CD4-positive, alpha-beta memory T cell (primary cell): ENCODE measurements at places on chromosomes 4 and X.

DNA sequence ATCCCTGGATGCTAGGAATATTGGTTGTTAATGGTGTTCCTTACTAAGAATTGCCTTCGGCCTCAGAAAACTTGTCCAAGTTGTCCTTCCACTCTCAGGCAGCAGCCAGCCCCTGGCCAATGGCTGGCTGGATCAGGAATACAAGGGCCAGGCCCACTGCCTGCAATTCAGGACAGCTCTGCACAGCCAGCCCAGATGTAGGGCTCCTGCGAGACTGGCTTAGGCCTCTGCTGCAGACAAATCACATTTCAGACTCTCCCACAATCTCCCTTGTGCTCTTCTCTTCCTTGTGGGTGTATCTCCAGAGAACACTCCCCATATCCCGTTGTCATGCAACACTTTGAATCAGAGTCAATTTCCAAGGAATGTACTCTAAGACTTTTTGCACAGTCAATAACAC lies 747.6 kb upstream of the FTHL17 start:
- no peak for DNase-seq

DNA sequence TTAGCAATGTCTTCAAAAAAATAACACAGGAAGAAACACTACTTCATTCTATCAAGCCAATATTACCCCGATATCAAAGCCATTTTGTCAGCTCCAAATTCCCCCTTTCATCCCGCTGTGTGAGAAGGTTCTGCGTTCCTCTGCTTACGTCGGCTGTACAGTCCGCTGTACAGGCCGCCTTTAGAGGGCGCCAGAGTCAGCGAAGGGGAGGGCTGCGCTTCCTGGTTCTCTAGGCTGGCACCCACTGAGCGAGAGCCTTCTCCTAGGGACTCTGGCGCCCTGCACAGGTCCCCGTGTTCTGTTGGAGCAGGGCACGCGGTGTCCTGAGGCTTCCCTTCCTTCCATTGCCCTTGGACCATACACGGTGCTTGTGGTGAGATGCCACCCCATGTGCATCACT lies 25.3 kb upstream of the CT45A1 start:
- DNase-seq, result no peak

GRCh38 chr4:48167538-48168263 lies 33.7 kb upstream of the TXK start:
- no peak for DNase-seq

- DNase-seq, result no peak
These were observed 493 bp upstream of the KCNIP4 start for GRCh38 chr4:21949073-21949457.

DNA sequence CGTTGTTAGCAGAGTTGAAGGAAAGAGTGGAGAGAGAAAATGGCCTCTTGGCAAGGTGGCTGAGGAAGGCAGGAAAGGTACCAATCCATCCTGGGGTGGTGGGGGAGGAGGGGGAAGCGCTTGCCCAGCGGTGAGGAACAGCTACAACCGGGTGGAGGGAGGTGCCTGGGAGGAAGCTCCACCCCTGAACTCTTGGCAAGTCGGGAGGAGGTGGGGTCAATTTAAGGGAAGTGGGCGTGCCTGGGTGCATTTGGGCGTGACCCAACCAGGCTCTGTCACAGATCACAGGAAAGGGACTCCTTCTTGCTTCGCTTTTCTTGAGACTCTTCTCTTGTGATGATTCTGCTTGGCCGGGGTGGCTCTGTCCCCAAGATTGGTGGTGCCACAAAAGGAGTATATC lies 41.7 kb downstream of the BCORL1 start:
- DNase-seq, result peak; percentile 83

DNA sequence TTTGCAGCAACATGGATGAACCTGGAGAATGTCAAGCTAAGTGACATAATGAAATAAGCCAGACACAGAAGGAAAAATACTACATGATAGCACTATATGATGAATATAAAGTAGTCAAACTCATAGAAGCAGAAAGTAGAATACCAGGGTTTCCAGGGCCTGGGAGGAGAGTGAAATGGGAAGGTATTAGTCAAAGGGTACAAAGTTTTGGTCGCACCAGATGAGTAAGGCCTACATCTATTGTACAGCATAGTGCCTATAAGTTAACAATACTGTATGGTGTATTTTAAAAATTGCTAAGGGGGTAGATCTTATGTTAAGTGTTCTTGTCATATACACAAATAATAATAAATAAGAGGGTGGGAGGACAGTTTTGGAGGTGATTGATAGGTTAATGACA lies 41.5 kb downstream of the ENOX2 start:
- DNase-seq, result no peak

GRCh38 chr4:25100710-25101109 lies 59.5 kb downstream of the SEPSECS start:
- no peak for DNase-seq

GRCh38 chr4:76753814-76754213 lies 144.1 kb downstream of the SOWAHB start:
- DNase-seq, result no peak

DNA sequence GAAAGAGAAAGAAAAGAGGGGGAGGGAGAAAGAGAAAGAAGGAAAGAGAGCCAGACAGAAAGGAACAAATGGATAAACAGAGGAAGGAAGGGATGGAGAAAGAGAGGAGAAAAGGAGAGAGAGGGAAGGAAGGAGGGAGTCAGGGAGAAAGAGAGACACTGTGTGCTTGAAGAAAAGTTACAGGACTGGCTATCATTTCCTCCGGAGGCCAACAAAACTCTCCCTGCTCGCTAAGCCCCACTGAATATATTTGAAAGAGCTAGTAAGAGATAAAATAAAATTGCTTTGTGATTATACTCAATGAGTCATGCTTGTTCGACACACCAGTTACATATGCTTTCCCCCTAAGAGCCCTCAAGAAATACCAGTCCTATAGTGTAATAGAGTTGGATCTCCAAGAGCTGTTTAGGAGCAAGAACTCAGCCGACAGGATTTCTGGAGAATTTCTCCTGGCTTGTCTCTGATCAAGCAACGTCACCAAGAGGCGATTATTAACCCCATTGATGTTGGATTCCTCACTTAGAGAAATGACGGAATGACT lies 102.2 kb downstream of the MXRA5 start:
- no peak for DNase-seq

- DNase-seq, result no peak
These were observed 43.5 kb upstream of the ARX start for GRCh38 chrX:25059273-25059672.

- no peak for DNase-seq
These were observed 63.9 kb downstream of the APBB2 start for GRCh38 chr4:41150401-41150800.

DNA sequence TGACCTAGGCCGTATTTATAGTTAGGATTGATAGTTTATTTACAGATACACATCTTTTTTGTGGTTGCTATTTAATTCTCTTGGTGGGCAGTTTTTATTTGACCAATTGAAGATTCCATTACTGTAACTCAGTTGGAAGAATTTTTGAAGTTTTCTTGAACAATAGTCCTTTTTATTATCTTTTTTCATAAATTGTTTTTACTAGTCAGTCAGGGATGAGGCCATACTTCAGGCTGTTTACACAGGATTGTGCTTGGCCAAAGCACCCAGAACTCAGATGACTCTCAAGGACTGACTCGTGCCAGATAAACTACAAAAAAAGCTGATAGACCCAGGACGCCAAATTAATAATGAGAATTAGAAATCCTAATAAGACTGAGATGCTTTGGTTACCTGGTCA lies 7.0 kb downstream of the HERC3 start:
- no peak for DNase-seq

DNA sequence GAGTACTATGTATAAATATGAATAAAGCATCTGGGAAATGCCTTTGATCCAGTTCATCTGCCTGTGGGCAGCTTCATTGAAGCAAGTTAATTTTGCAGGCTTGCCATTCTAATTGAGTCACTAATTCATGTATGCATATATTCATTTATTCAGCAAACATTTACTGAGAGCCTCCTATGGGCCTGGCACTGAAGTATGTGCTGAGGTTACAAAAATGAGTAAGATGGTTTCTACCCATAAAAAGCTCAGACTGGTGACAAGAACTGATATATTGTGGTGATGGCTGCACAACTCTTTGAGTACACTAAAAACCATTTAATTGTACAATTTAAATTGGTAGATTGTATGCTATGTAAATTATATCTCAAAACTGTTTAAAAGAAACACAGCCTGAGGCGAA lies 1.1 kb upstream of the MRPL1 start:
- DNase-seq, result no peak

GRCh38 chrX:17369309-17369708 lies 5.7 kb upstream of the NHS start:
- no peak for DNase-seq

DNA sequence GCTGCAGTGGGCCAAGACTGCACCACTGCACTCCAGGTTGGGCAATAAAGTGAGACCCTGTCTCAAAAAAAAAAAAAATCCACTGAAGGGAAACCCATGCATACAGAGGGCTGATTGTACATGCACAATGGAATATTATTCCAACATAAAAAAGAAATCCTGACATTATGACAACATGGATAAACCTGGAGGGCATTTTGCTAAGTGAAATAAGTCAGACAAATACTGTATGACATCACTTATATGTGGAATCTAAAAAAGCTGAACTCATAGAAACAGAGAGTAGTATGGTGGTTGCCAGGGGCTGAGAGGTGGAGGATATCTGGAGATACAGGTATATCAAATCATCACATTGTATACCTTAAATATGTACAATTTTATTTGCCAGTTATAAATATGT lies 102.2 kb downstream of the PPEF1 start:
- DNase-seq, result no peak

- DNase-seq, result no peak
These were observed 68.8 kb downstream of the TECRL start for GRCh38 chr4:64340218-64341110.

DNA sequence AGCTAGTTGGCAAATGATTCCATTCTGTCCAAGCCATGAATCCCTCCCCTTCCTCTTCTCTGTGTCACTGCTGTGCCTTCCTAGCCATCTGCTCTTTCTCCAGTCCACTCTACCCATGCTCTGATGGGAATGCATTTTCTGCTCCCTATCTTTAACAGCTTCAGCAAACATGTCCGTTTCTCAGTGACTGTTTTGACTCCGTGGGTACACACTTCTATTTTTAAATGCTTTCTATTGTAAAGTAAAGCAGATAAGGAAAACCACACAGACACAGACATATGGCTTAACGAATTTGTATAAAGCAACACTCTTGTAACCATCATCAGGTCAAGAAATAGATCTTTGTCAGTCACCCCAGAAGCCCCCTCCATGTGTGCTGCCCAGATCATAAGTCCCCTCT lies 72.4 kb upstream of the KLHL13 start:
- DNase-seq, result no peak

- DNase-seq, result no peak
These were observed 236.7 kb downstream of the ASMT start for GRCh38 chrX:1851527-1851926.

- DNase-seq, result peak; percentile 28
These were observed 81.0 kb upstream of the ZDHHC15 start for GRCh38 chrX:75603833-75604232.

DNA sequence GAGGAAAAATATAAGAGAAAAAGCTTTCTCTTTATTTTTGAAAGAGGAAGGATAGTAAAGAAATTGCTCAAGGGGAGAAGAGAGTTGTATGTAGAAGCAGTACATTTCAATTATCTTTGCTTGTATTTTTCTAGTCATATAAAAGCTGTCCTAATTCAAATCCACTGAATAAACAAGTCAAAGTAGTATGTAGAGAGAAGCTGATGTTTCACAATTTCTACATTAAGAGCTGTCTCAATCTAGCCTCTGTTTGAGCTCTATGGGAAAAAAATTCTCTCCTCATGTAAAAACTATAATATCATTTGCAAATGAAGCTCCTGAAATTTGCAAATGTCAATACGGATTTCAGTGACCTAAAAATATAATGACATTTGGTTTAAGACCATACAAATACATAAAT lies 52.6 kb downstream of the CHM start:
- no peak for DNase-seq

DNA sequence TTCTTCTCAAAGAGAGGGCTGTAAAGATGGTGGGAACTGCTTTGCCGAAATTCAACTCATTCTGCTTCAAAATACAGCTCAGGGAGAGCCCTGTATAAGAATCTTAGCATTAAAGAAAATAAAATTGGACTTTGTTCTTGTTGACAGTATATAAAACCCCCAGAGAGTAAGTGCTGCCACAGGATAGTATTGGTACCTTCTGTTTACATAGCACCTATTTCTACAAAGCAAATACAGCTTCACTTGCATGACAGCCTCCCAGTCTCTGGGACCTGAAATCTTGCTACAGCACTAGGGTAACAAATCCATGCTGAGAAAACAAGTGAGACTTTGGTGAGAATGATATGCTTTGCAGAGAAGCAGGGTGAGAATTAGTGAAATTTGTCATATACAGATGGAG lies 428.6 kb downstream of the ADGRL3 start:
- no peak for DNase-seq

DNA sequence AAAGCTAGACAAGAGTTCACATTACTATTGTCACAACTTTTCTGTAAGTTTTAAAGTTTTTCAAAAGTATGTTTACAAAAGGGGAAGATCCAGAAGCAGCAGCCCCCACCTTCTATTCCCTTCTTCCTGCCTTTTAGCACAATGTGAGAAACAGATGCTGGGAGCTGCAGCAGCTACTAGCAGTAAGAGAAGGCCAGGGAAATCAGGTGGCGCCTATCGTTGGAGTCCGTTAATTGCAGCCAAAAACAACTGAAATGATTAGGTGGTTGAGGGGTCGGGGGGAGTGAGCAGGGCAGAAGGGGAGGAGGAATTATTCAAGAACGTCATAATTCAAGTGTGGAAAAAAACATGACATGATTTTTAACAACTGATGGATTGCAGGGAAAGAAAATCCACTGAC lies 27.4 kb downstream of the FRYL start:
- DNase-seq, result no peak

DNA sequence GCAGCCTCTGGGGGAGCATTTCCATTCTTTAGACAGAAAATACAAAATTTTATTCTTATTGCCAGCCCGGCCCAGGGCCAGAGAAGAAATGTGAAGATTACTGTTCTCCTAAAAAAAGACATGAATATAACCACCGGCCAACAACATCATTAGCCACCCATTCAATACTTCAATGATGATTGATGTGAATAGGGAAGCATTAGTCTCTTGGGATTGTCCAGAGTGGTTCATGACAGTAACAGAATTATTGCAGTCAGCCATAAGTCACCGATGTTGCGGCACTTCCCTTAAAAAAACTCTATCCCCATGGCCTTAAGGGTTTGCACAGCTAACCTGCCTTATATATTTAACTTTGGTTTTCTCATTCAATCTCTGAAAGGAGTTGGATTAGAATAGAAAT lies 418.7 kb downstream of the CENPC start:
- DNase-seq, result no peak
